ENCODE measurements at places on chromosomes 4 and X.

- DNase-seq = no peak
These were observed 9.4 kb downstream of the POLA1 start for GRCh38 chrX:24703185-24703494.

DNA sequence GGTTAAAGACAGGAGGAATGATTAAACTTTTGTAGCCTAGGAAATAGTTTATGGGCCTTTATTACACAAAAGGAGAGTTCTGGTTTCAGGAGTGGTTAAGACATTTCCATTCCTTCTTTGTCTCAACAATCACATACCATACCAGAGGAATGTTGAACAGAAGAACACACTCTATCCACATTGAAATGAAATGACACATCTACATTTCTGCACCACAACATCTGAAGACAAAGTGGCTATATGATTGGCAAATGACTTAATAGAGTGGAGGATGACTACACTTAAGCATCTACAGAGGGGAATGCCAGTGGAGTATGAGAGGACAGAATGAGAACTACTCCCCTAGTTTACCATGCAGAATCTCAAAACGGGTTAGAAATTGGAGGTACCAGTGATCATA is 8.0 kb downstream of the CYP2U1 start:
- DNase-seq = no peak

DNA sequence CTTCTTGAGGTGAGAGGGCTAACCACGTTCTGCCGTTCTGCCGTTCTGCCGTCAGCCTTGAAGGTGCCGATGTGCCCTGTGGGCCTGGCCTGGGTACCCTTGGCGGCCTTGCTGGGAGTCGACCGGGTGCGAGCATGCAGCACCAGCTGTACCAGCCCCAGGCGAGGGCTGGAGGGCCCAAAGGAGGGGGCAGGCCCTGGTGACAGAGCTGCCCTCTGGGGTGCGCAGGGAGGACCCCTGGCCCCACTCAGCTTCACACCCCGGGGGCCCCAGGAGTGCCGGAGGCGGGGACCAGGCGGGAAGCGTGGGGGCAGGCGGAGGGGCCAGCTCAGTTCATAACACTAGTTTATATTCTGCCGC is 22.1 kb downstream of the UVSSA start:
- no peak for DNase-seq

- no peak for DNase-seq
These were observed 80.0 kb downstream of the ARHGAP10 start for GRCh38 chr4:147811878-147812277.

- DNase-seq = no peak
These were observed 50.2 kb downstream of the ADRA2C start for GRCh38 chr4:3816256-3816825.

DNA sequence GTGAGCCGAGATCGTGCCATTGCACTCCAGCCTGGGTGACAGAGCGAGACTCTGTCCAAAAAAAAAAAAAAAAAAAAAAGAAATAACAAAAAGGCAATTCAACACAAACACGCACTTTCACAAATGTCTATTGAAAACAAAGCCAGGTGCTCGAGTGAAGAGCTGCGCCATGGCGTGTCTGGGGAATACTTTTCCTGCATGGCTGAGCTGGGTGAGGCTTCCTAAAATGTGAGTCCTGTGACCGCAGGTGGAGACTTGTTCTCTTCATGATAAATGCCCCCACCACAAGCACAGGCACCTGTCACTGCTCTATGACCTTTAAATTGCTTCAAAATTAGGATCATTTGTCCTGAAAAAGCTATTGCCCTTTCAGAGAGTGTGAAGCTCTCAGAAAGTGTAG is 4.0 kb upstream of the ABLIM2 start:
- DNase-seq = no peak

All from stimulated activated CD8-positive, alpha-beta memory T cell treated with anti-CD3 and anti-CD28 coated beads, Interleukin-15, amount 100 ng/mL, for 24 hours (primary cell).